ENCODE measurements at places on chromosomes 4 and X.

DNA sequence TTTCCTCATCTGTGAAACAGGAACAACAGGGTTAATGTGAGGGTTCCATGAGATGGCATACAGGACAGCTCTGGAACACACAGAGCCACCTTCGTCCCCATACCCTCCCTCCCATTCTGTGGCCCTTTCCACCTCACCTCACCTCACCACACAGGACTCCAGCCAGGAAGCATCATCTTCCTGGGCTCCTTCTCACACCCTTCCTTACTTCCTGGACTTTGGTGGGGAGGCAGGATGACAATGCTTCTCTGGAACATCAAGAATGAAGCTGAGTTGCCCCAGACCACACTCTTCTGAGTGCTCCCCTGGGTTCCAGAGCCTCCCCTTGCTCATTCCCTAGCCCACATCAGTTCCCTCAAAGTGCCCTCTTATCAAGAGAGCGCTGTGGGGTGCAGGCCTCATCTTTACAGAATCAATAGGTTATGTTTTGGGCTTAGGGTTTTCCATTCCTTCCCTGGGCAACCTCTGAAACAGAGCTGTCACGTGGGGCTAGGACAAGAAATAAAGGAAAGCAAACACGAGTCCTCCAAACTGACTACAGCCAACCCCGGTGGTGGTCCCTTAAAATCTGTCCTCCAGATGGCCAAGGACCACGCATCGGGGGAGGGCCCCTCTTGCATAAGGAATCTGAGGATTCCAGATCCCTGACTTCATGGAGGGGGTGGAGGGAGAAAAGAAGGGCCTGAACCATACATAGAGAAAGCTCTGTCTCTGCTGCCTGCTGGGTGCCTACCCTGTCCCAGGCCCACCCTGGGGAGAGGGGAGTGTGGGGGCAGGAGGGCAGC lies 74.4 kb upstream of the ATP6AP2 start:
- no peak for DNase-seq

- DNase-seq = peak; percentile 97
These were observed 37.6 kb downstream of the SEPTIN11 start for GRCh38 chr4:76987153-76987591.

- DNase-seq = no peak
These were observed 3.9 kb upstream of the PRSS12 start for GRCh38 chr4:118356731-118357130.

DNA sequence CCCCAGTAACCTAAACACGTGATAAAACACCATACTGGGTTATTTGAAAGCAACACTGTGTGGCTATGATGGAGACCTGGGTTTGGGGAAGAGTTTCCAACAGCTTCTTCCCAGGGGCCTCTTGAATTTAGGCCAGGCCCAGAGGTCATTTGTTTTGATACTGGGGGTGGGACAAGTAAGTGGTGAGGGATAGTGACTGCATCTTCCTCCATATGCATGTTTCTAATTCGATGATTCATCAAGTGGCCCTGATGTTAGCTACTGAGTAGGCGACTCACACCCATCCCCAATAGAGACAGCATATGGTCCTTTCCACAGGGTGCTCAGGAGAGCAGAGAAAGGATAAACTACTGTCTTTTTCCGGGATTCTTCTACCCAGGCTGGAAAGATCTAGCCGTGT lies 2.7 kb downstream of the NDP start:
- no peak for DNase-seq

GRCh38 chr4:2172627-2173231 lies 69.2 kb downstream of the HAUS3 start:
- no peak for DNase-seq

DNA sequence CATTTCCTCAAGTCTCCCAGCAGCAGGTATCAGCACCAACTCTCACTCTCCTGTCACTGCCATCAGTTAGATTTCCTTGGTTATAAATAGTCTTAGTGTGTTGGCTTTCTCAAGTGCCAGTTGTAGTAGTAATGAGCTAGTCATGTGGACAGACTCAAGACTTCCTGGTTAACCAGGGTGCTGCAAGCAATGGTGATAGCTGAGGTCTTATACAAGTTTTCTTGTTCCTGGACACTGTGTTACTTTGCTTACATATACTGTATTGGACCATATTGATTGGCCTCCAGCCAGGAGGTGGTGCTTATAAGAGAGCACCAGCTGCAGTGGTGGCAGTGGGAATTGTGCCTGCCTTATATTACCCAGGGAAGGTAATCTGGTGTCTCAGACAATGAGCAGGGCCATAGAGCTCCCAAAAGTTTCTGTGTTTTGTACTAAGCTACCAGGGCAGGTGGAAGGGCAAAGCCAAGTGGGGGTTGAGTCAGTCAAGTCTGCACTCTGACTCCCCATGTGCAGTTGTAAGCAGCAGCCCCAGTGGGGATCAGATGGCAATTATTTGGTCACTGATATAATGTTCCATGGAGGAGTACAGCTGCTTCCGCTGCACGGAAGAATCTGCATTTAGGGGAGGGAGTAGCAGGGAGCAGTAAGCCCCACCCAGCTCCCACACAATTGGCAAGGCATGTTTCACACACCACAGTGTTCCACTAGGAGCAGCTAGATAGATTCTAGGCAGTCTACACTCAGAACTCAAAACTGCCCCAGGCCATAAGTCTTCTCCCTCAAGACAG lies 24.1 kb upstream of the ZDHHC15 start:
- no peak for DNase-seq

DNA sequence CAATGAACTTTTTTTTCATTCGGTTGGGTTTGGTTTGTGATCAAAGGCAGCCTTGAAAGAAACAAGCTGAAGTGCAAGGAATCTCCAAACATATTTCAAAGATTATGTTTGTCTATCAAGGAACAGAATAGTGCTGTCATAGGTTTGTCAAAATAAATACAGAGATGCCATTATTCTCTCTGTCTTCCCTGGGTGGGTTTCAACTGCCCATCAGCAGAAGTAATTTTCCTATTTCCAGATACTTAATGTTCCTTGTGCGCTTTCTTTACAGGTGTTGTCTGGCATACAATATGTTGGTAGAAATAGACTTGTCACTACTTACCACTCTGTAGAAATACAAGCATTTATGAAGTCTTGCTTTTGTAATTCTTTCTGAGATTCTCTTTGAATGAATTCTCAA lies 294.9 kb downstream of the PDHA2 start:
- no peak for DNase-seq

DNA sequence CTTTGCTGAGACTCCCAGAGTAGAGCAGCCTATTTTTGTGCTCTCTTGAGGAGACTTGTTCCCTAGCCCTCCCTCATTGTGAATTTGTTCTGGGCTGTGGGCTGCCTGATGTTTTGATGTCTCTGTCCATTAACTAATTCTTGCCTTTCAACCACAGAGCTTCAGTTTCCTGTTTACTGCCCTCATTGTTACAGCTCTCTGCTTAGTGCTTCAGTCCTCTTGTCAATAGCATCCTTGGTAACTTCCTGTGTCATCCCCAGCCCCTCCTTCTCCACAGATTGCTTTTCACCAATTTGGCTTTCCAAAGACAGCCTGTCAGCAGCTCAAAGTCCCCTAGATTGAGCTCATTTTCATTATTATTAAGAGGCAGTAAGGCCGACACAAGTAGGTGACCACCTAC lies 69.9 kb downstream of the COX7B2 start:
- peak; percentile 15 for DNase-seq

DNA sequence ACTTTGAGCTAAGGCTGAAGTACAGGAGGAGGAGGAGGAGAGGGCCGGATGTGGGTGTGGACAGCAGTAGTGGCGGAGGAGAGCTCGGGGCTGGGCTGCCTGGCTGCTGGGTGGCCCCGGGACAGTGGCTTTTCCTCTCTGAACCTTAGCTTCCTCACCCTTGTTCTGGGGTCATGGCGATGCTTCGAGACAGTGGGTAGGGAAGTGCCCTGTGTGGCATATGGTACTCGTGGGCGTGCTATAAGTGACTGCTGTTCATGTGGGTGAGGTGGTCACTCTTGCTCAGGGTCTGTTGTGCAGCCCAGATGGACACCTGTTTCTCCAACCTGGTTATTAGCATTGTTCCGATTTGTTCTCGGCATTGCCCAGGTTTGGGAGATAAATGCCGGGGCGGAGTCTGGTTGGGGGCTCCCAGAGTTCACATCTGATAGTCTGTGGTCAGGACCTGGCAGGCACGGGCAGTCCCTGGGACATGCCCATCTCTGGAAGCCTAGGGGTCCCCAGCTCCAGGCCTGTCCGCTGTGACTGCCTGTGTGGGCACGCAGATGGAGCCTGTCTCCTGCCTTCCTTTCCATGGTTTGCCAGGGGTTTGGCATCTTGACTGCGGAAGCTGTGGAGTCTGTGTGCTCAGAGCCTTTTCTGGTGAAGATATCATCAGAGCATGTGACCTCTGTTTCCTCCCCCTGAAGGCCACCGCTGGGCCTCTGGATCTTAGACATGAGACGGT lies 4.9 kb upstream of the CPZ start:
- DNase-seq = no peak

GRCh38 chrX:149908308-149908707 lies 21.1 kb upstream of the HSFX4 start:
- DNase-seq = no peak

- DNase-seq = peak; percentile 55
These were observed 43.8 kb upstream of the WDR1 start for GRCh38 chr4:10160281-10160856.

DNA sequence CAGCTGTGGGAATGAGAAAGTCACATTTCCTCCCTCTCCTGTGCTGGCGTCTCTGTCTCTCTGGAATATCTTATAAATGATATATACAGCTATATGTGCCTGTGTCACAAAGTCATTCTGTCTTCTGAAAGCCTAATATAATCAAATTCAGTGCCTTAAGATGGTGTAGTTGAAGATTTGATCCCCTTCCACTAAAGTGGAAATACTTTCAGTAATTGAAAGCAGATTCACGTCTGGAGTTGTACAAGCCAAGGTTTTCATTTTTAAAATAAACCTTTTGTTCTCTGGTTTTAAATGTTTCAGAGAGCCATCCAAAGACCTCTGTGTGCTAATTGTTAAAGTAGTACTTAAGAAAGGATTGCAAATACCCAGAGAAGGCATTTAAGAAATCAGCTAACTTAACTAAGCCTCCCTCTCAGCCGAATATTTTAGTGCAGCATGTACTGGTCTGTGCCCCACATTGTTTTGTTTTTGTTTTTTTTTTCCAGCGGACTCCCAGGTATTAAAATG lies 206.8 kb downstream of the TENM3 start:
- DNase-seq = peak; percentile 11

- DNase-seq = peak; percentile 90
These were observed 88.1 kb upstream of the C1QTNF7 start for GRCh38 chr4:15339737-15340136.

DNA sequence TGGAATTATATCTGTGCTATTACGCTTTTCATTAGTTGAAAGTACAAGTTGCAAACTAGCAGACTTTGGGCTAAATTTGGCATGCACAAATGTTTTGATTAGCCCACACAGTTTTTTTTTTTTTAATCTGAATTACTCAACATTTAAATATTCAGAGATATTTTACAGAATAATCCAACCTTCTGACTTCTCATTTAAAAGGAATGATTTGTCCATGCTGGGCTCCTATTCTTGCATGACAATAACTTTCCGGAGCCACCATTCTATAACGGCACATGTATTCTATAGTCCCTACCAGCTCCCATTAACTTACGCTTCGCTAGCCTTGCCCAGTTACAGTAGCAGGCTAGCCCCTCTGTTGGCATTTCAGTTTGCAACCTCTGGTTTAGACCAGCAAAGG lies 219.3 kb upstream of the FTHL17 start:
- DNase-seq = no peak

- DNase-seq = no peak
These were observed 112.3 kb upstream of the BANK1 start for GRCh38 chr4:101678180-101678579.

DNA sequence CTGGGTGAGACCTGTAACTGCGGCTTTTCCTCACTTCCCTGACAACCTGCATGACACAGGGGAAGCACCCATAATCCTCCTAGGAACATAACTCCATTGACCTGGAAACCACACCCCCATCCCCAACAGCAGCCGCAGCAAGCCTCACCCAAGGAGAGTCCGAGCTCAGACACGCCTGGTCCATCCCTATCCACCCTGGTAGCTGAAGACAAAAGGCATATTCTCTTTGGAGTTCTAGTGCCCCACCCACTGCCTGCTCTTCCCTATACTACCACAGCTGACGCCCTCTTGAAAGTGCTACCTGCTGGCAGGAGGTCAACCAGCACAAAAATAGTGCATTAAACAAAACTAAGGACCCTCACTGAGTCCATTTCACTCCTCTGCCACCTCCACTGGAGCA lies 1080.9 kb upstream of the IGFBP7 start:
- DNase-seq = no peak

- DNase-seq = no peak
These were observed 321.2 kb upstream of the SPOCK3 start for GRCh38 chr4:167555338-167556022.

DNA sequence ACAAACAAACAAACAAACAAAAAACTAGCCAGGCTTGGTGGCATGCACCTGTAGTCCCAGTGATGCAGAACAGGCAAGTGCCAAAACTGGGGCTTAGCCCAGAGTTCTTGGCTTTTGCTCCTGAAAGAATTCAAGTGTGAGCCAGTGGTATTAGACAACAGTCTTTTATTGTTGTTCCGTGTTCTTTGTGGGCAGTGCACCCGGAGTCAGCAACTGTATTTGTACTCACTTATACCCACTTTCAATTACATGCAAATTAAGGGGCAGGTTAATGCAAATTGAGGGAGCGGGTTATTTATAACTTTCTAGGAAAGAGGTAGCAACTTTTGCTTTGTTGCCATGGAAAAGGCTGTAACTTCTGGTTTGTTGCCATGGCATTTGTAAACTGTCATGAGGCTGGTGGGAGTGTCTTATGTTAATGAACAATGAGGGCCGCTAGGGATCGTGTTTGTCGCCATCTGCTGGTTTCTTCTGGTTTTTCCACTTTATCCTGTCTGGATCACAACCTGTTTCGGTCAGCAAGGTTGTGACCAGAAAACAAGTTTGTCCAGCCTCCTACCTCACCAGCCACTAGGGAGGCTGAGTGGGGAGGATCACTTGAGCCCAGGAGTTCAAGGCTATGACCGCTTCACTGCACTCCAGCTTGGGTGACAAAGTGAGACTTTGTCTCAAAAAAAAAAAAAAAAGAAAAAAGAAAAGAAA lies 88.8 kb upstream of the ESX1 start:
- peak; percentile 49 for DNase-seq

DNA sequence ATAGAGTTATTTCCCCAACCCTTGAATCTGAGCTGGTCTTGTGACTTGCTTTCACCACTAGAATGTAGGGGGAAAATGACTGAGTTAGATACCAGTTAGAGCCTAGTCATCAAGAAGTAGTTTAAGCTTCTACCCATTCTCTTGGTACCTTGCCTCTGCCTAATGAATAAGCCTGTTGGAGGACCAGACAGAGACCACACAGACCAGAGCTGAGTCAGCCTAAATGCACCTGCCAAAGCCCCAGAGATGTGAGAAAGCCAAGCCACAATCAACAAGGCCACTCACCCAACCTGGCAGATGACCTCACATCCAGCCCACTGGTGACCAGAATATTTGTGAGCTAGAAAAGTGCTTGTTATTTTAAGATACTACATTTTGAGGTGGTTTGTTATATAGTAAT lies 85.2 kb upstream of the DCLK2 start:
- DNase-seq = no peak

DNA sequence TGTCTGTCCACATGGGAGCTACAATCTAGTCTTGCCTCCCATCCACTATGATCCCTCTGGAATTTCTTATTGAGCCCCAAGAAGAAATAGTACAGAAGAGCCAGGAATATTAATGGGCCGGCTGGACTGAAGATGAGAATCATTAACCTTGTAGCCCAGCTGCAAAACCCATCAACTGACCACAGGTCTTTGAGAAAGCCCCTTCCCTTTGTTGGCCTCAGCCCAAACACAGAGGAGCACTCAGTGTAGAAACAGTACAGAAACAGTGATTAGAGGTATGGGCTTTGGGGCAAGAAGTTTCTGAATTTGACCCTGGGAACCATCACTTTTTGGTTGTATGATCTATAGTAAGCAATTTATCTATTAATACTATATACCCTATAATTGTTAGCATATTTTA lies 76.8 kb upstream of the RAB40AL start:
- no peak for DNase-seq
